ENCODE measurements at places on chromosomes 16 and 17. TPM values are rescaled to one million over a fixed set of nuclear protein-coding genes. Genes with fewer than 3 reads are reported as not detected.

GRCh38 chr16:85461022-85461813 is 151.9 kb upstream of the GSE1 start:
- no peak for DNase-seq

GRCh38 chr17:51650772-51651171 is 390.4 kb downstream of the UTP18 start:
- no peak for DNase-seq

DNA sequence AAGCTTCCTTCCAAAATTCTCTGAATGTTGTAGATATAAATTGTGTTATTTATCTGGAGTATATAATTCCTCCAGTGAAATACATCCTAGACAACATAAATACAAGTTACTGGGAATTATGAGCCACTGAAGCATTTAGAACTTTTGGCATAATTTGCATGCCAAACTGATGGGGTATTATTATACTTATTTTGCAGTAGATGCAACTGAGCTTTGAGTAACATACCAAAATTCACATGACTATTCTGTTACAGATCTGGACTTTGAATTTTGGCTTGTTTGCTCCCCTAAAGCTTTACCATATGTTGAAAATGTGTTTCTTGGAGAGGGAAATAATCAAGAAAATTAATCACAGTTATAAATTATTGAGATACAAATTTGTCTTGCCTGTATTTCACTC is 372.5 kb downstream of the CDH11 start:
- no peak for DNase-seq

CCL16 gene
- not detected for polyA plus RNA-seq

TMC8 gene
- polyA plus RNA-seq = 3.1 TPM

CDYL2 gene
- 2.8 TPM for polyA plus RNA-seq

Measured in muscle of arm (tissue), 14 donors.